Activated naive CD4-positive, alpha-beta T cell treated with anti-CD3 and anti-CD28 coated beads, Interleukin-2, amount 10 ng/mL, durations not matched to agents 7 days and 5 days (primary cell): ENCODE measurements at places on chromosomes 13 and 19.

DNA sequence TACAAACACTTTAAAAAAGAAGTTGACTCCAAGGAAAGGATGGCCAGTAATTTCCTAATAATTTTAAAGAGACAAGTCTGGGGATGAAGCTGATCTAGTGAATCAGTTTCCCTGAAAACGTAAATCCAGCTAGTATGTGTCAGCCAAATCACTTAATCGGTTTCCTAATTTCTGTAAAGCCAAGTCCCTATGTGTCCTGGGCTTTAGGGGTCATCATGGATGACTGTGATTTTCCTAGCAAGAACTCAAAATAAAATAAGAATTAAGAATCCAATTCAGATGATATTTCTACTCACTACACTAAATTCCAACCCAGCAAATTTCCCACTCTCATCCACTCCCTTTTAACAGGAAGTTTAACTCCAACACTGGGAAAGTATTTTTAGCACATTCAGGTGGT, 35.9 kb downstream of the ELF1 start:
- DNase-seq = no peak

DNA sequence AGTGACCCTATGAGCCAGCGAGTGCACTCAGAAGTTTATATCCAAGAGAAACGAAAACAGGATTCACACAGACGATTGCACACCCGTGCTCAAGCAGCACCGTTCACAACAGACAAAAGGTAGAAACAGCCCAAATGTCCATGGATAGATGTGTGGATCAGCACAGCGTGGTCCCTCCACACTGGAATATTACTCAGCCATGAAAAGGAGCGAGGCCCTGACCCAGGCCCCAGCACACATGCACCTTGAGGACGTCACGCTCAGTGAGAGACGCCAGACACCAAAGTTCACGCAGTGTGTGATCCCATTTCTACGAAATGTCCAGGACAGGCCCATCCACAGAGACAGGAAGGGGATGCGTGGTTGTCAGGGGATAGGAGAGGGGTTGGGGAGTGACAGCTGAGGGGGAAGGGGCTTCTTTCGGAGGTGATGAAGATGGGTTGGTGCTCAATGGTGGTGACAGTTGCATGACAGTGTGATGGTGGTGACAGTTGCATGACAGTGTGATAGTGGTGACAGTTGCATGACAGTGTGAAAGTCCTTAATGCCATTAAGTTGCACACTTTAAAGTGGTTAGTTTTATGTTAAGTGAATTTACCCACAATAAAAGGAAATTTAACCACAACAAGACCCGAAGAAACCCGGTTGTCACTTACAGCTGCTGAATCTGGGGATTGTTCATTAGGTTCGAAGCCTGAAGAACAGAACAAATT, 18.9 kb upstream of the SLC39A3 start:
- no peak for DNase-seq

DNA sequence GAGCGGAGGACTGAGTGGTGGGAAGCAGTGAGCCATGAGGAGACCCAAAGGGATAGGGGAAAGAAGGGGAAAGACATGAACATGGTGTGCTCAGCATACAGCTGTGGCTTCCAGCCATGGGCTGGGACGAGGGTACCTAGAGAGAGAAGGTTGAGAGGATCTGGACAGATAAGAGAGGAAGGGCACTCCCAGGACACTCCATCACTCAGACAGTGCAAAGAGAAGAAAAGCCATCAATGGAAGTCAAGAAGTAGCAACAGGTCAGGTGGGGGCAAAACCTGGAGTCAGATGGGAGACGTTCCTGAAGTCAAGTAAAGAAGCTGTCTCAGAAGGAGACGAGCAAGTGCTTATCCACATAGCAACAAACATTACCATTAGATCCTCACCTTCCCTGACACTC, 40.2 kb upstream of the UBAC2 start:
- DNase-seq = no peak

DNA sequence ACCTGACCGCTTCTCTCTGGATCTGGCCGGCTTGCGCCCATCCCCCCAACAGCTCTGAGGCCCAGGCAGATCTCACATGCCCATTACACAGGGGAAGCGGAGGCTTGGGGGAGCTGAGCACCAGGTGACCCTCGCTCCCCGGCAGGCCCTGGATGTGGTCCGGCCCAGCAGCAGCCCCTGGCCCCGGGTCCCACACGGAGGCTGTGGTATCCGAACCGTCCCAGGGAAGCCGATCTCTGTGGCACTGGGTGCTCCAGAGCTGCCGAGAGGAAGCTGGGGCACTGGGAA, 27.7 kb downstream of the SBNO2 start:
- DNase-seq = no peak

GRCh38 chr13:114282041-114282670, 755 bp downstream of the UPF3A start:
- peak; percentile 54 for DNase-seq

DNA sequence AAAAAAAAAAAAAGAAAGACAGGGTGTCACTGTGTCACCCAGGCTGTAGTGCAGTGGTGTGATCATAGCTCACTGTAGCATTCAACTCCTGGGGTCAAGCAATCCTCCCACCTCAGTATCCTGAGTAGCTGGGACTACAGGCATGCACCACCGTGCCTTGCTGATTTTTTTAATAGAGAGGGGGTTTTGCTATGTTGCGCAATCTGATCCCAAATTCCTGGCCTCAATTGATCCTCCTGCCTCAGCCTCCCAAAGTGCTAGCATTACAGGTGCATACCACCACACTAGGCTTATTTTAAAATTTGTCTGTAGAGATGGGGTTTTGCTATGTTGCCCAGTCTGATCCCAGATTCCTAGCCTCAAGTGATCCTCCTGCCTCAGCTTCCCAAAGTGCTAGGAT, 159.3 kb downstream of the PTPRS start:
- no peak for DNase-seq

GRCh38 chr19:9309974-9310446, 372 bp upstream of the ZNF699 start:
- DNase-seq = no peak

GRCh38 chr19:57241176-57241575, 744 bp downstream of the ZNF805 start:
- no peak for DNase-seq

DNA sequence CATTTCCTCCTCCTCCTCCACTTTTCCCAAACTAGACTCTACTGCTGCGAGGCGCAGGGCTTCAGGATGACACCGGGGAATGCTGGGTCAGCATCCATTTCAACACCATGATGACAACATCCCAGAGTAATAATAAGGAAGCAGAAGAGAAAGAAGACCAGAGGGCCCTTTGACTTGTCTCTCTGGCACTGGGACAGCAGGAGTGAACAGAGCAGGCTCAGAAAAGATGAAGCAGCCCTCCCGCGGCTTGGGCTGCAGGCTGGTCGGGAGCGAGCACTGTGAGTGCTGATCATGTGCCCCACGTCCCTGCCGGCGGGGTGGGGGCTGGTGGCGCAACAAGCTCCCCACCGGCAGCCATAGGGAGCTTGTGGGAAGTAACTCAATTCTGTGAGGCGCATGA, 30.5 kb downstream of the RANBP3 start:
- DNase-seq = no peak

GRCh38 chr19:28426730-28427225, 786.2 kb downstream of the UQCRFS1 start:
- DNase-seq = no peak

DNA sequence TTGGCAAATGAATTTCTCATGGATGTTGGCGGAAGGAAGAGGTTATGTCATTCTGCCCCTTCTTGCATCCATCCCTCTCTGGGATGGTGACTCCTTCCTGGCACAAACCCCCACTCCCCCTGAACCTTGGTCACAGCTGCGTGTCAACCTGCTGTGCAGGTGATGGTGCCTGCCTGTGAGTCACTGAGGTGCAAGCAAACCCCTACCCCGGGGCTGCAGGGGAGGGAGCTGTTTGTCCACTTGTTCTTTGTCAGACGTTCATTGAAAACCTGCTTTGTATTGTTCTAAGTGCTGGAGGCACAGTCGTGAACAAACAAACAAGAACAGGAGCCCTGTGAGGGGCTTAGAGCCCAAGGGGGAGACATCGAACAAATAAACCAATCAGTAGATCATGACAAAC, 2.0 kb upstream of the GAPDHS start:
- no peak for DNase-seq

GRCh38 chr13:33996636-33997035, 178.7 kb downstream of the RFC3 start:
- no peak for DNase-seq

GRCh38 chr19:21586311-21587116, 81.1 kb downstream of the ZNF429 start:
- DNase-seq = peak; percentile 43

DNA sequence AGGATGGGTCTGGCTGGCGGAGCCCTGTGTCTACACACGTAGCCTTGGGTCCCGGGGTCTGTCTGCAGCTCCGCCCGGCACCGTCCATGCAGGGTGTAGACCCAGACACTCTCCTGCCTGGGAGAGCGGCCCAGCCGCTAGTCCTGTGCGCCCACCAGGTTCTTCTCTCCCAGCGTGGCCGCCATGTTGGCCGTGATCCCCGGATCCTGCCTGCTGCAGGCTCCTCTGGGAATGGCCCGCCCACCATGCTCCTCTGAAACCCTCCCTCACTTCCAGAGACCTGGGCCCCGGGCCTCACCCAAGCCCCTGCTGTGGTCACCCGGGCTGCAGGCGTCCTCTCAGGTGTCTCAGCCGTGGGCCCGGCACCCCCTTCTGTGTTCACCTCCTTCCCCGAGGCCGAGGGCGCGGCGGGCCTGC, 57.7 kb upstream of the MCF2L start:
- DNase-seq = no peak

DNA sequence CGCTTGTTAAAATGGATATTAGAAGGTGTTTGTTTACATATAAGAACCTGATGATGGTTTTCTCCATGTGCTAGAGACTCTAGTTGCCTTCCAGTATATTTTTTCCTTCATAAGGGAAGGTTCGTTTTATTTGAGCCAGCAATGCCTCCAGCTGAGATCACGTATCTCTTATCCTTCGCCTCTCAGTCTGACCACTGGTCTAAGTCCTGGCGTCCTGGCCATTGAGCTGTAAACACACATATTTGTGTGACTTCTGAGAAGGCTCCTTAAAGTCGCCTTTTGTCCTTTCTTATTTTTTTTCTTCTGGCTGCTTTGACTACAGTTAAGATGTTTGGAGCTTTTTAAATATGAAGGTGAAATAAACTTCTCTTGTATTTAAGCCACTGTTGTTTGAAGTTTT, 23.7 kb upstream of the GPR183 start:
- DNase-seq = no peak

DNA sequence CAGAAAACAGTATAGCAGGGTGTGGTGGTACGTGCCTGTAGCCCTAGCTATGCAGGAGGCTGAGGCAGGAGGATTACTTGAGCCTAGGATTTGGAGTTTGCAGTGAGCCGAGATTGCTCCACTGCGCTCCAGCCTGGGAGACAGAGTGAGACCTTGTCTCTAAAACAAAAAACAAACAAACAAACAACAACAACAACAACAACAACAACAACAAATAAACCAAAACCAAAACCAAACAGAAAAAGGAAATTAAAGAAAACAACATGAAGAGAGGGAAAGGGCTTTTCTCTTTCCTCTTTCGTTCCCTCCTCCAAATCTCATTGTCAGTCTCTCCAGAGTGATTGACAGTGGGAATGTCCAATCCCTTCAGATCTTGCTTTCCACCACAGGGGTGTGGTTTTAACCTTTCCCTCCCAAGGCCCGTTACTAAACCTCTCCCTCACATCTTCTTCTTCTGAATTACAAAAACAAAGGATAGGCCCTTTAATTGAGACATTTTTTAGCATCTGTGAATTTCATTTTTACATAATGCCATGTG, 341.2 kb downstream of the HS6ST3 start:
- no peak for DNase-seq

DNA sequence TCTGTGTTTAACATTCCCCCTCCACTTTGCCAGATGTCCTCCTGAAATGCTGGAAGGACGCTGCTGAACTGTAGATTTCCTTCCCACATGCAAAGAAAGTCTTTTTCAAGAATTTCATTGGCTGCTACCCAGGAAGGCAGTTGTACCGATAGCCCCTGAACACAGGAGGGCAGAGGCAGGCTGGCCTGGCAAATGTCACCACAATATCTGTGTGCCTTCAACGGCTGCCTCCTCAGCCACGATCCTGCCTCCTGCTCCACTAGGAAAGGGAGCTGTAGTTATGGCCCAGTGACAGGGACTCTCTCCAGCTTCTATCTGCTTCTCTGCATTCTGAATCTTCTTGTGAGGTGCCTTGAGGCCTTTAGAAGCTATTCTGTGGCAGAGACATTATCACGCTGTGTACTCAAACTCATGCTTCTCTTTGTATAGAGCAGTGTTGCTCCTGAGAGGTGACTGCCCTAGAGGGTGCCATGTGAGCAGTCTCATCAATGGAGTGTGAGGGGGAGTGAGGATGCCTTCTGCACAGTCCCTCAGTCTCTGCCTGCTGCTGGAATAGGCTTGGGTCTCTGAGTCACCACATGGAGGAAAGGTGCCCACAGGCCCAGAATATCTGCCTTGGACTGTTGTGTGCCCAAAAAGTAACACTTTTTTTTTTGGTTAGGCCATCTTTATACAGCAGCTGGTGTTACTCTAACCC, 279.8 kb downstream of the DNAJC15 start:
- peak; percentile 35 for DNase-seq

GRCh38 chr19:7917267-7918061, 2.7 kb upstream of the SNAPC2 start:
- peak; percentile 69 for DNase-seq
